ENCODE measurements at places on chromosomes 7 and 10.

- DNase-seq = no peak
Observed at GRCh38 chr10:112628951-112629609, 182.1 kb downstream of the VTI1A start.

- no peak for DNase-seq
Observed at GRCh38 chr10:122333037-122333436, 41.5 kb upstream of the PLEKHA1 start.

DNA sequence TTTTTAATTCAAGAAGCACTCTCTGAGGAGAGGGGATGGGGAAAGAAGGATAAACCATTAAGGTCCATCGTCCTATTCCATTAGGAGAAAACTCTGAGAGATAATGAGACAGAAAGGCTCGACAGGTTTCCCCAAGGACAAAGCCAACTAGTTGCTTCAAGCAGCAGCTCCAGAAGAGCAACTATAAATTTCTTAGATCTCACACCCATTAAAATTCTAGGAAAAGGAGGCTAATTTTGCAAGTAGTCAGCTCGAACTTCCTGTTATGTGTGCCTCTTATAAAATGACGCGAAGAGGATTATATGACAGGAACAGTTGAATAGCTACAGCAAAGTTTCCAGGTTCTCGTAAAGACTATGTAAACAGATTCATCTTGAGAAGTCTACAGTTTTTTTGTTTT is 52.0 kb upstream of the ST8SIA6 start:
- no peak for DNase-seq

- no peak for DNase-seq
Observed at GRCh38 chr10:76643511-76643911, 994.1 kb downstream of the KCNMA1 start.

- no peak for DNase-seq
Observed at GRCh38 chr10:125859128-125859817, 21.8 kb downstream of the DHX32 start.

DNA sequence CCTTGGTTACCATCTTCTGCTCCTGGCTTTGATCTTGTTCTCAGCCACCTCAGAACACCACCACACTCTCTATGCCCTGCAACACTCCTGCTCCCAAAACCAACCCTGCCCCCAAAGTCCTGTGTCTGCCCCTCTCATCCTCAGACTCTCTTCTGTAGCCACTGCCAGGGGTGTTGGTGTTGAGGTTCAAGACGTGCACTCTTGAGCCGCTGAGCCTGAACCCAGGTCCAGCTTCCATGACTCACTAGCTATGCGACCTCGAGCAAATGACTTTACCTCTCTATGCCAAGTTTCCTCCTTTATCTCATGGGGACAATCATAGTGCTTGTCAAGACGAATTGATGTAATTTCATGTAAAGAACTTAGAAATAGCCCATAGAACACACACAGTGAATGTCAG is 840 bp upstream of the ATP6V0A4 start:
- DNase-seq = no peak

DNA sequence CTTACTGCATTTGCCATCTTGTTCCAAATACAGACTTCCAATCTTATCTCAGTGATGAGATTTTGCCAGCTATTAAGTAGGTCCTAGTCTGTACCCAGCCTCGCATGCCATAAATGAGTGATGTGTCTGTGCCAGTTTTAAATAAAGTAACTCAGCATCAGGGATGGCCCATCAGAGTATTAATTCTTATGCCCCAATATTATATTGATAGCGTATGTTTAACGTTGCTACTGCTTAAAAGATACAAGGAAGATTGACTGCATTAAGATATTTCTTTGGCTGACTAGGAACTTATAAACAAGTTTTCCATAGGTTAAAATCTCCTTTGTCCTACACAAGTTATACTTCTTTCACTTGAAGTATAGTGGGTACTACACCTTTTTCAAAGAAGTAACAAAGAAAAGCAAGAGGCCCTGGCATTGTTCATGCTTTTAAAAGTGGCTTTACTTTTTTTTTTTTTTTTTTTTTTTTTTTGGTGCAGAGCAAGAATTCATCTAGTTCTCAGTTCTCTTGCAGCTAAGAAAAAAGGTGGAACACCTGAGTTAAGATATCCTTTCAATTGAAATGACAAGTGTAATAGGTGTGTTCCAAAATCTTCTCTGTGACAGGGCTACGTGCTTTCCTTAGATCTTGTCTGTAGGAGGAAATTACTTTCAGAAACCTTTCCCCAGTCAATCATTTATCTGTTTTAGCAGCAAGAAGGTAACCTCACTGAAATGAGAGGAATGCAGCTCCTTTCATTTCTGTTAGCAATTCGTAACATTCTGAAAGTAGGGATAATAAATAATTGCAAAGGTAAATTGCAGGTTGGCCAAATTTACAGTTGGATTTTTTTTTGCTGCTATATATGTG is 245.0 kb downstream of the CELF2 start:
- DNase-seq = no peak

GRCh38 chr10:45198486-45199204 is 116.8 kb downstream of the OR13A1 start:
- DNase-seq = no peak
